ENCODE measurements at places on chromosomes 4 and X.

DNA sequence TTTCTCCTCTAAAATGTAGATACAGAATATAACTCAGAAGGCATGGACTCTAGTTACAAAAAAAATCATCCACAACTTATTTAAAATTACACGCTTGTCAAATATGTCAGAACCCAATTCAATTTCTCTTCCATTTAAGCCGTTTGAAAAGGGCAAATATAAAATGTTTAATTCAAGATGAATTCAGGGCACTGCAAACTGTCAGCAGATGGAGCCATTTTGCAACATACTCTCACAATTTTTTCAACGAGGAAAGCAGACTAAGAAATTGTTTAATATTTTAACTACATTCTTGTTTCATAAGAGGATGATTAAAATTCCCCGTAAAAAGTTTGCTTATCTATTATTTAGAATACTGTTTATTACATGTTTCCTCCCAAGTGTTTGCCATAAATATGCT lies 321.3 kb upstream of the CPXCR1 start:
- DNase-seq: no peak

DNA sequence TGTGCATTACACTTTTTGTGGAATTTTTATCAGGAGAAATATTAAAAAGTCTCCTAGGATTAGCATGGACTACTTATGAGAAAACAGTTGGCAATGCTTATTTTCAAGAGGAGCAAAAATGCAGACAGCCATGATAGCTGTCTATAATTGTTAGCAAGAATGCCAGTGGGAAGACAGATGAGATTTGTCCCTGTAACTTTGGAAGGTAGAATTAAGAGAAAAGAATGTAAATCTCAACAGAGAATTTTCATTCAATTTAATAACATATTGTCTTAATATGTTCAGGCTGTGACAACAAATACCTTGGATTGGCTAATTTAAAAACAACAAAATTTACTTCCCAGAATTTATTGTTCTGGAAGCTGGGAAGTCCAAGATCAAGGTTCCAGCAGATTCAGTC lies 349.2 kb downstream of the IQCM start:
- DNase-seq: no peak

GRCh38 chrX:154136627-154137161 lies 7.3 kb upstream of the OPN1LW start:
- DNase-seq: peak; percentile 46

- peak; percentile 41 for DNase-seq
These were observed at the start of gene BST1 for GRCh38 chr4:15702941-15703403. TSS of gene BST1 (plus strand) at chr4:15703065. CDS start at chr4:15703145, 80 bp downstream.

- DNase-seq: no peak
These were observed 25.5 kb upstream of the FGF5 start for GRCh38 chr4:80240976-80241375.

- DNase-seq: no peak
These were observed 147.3 kb downstream of the GRIA3 start for GRCh38 chrX:123331349-123331748.

DNA sequence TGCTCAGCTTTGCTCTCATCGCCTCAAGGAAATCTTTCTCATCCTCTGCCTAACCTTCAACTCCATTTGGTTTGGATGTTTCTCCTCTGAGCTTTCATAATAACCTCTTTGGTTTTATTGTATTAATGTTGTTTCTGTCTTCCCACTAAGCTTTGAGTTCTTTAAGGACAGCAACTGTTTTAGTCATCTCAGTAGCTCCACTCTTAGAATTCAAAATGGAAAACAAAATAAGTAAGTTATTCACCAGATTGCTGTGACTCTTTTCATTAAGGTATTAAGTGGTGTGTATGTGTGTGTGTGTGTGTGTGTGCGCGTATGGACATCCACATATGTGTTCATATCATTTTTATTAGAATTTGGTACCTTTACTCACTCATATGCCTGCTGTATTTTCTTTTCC lies 279.2 kb upstream of the BOD1L1 start:
- no peak for DNase-seq

GRCh38 chr4:53168228-53168627 lies 197.6 kb downstream of the SCFD2 start:
- DNase-seq: no peak

GRCh38 chr4:129093191-129093920 lies at the start of gene SCLT1:
TSS of gene SCLT1 (minus strand) at chr4:129093539. CDS start at chr4:129093103, 436 bp downstream.
- peak; percentile 96 for DNase-seq

Measured in omental fat pad (tissue), 4 donors.